WTC11 (cell line): ENCODE measurements at places on chromosomes 4 and X.

DNA sequence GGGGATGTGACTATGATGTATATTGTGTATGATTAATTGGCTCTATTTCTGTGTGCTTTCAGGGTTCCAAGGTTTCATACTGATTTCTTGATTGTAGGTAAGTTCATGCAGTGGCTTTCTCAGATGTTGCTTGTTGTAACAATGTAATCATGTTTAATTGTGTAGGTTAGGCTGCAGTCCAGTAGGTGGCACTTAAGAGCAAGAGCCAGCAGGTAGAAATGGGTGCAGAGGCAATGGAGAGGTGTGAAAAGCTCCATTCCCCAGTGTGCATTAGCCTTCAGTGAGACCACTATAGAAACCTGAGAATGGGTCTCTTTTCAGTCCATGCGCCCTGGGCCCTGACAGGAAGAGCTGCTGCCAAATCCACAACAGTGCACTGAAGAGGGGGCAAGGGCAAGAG is 28.2 kb downstream of the DCAF12L2 start:
- peak; percentile 12 for DNase-seq

- DNase-seq, result no peak
Measured at GRCh38 chrX:151031391-151031975, 48.3 kb downstream of the HMGB3 start.

DNA sequence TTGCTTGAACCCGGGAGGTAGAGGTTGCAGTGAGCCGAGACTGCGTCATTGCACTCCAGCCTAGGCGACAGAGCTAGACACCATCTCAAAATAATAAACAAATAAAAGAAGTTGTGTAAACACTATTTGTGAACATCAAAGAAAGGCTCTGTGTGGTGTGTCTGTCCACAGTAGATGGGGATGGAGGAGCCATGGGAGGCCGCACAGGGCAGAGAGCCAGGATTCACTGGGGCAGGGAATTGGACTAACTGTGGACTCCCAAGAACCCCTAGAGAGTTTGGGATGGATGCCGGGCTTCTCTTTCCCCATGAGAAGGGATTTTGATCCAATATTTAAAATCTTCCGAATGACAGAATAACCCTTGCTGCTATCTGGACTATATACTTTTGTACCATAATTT is 26.5 kb downstream of the TBC1D1 start:
- no peak for DNase-seq

DNA sequence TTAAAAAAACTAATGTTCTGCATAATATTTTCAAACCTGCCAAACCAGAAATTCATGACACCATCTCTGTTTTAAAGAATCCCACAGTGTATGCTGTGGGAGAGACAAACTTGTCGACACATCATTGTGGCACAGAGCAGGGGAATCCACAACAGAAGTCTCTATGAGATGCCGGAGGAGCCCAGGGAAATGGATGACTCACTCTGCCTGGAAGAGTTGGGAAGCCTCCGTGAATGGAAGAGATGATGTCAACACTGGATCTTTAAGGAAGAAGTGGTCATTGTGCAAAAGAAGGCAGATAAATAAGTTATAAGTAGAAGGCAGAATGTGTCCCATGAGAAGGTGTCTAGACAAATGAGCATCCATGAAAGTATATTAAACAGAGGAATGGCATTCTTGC is 595.1 kb downstream of the RAB28 start:
- DNase-seq, result no peak

DNA sequence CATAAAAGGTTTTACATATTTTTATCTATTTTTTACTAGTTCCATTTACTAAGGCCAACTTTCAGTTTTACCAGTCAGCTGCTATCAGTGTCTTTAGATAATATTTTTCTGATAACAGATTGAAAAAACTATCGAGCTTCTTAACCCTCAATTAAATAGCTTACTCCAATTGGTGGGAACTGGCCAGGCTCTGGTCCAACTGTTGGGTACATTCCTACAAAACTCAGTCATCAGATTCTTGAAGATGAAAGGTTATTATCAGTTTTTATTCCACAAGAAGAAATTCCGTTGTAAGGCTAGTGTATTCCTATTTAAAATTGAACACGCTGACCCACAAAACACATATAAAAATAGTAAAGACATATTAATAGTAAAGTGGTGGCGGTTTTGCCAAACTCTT is 346.2 kb downstream of the MAPK10 start:
- DNase-seq, result no peak

- no peak for DNase-seq
Measured at GRCh38 chrX:121389976-121390714, 342.7 kb downstream of the GLUD2 start.

DNA sequence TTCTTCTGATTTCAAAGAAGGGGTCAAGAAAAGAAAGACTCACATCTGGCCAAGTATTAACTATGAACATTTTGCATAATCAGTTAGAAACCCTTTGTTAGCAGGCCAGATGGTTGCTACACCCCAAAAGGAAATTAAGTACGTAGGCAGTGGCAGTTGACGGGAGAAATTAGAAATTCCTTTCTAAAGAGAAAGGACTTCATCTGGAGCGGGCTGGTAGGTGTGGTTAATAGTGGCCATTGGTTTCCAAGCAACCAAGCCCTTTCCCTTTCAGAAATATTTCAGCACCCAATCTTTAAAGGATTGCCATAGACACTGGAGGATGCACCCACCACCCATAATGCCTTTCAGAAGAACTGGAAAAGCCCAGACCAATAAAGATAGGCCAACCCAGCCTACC is 235.7 kb upstream of the LDB2 start:
- DNase-seq, result no peak

DNA sequence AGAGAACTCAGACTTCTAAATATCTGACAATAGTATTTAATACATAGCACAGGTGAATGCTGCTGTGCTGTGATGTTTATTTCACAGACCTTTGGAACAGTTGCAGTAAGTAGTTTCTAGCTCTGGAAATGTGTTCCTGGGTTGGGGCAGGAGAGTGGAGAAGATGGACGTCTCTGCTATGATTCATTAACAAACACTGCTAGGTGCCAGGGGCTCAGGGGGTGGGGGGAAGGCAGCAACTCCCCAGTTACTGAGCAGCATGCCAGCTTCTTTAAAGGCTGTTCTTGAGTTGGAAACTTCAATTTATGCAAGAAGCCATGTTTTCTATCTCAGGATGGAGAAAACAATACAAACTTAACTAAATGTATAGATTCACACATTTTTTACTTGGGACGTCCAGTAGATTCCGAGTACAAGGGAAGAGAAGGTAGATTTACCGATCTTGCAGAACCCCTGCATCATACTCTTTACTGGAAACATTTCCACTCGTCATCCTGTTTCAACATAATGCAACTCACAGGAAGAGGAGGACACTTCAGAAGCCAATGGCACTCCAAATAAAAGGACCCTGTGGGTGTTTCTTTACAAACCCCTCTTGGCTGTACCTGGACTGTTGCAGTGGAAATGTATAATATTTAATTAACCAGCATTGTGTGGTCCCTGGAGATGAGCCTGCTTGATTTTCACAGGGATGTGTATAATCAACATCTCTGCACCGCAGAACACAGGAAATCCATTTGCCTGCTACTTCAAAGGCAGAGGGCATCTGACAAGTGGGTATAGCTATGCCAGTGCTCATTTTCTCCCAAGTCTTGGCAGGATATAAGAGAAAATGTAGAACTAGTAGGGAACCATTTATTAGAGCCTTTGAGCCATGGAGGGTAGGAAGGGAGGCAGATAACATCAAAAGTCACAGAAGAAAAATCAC is 171.4 kb downstream of the SH3KBP1 start:
- DNase-seq, result no peak

DNA sequence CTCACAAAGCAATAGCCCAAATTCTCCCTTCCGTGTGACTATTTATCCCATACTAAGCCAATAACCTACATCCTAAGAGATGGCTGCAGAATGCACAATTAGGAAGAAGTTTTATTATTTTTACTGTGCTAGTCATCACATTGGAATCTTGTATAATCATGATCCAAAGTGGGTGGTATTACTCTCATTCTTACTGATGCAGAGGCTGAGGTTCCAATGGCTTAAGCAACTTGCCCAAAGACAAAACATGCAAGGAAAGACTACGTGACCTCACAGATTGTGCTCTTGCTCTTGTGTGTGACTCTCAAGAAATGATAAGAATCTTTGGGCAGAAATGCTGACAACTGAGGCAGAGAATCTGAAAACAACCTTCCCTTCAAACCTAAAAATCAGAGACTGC is 212.2 kb downstream of the LDB2 start:
- DNase-seq, result no peak

DNA sequence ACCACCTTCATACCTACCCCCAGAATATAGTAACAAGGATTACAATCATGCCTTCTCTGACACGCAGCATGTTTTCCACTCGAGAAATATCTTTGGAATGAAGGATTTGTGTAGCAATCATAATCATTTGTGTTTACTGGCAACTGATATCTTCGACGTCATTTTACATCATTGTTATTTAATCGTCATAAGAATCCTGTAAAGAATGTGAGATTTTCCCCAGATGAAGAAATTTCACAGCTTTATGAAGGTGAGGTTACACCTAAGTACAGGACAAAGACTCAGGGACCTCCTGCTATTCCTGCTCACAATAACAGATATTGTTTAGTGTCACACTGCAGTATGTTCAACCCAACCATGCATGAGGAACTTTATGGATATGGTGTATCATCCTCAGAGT is 198.2 kb upstream of the LDB2 start:
- DNase-seq, result no peak

GRCh38 chr4:9989918-9990635 is 31.2 kb downstream of the SLC2A9 start:
- DNase-seq, result no peak

- DNase-seq, result no peak
Measured at GRCh38 chrX:149713279-149714050, 1.6 kb downstream of the MAGEA11 start.

GRCh38 chrX:55489314-55490009 is at the start of gene USP51:
USP51 (minus strand) TSS chrX:55489848; CDS start chrX:55488939, 909 bp downstream.
- peak; percentile 52 for DNase-seq

DNA sequence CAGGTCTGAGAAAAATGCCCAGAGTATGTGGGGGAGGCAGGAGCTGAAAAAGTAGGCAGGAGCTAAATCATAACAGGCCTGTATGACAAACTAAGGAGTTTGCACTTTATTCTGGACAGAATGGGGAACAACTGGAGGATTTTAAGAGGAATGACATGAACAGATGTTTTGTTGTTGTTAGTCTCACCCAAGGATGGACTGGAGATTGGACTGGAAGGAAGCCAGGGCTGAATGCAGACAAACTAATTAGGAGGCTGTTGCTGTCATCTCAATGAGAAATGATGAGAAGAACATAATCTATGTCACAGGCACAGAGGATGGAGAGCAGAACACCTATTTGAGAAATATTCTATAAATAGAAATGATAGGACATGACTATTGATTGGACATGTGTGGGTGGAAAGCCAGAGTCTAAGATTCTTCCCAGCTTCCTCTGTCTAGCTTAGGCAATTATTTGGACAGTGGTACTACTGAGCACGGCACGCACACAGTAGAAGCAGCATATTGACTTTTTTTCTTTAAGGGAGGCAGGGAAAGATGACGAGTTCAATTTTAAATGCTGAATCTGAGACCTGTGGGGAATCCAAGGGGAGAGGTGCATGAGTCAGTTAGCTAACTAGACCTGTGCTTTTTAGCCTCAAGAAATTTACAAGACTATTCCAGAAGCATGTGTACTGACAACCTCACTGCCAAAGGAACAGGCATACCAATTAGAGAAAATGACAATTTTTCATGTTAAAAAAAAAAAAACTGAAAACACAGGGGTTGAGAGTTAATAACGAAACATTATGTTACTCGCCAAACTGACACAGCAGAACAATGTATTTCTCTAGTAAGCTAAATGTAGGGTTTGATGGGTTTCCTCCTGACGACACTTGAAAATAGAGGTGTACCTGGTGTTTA is 963 bp upstream of the USO1 start:
- no peak for DNase-seq

GRCh38 chr4:72207196-72207595 is 175.4 kb downstream of the NPFFR2 start:
- no peak for DNase-seq

GRCh38 chrX:128582036-128582435 is 529.8 kb upstream of the ACTRT1 start:
- no peak for DNase-seq

DNA sequence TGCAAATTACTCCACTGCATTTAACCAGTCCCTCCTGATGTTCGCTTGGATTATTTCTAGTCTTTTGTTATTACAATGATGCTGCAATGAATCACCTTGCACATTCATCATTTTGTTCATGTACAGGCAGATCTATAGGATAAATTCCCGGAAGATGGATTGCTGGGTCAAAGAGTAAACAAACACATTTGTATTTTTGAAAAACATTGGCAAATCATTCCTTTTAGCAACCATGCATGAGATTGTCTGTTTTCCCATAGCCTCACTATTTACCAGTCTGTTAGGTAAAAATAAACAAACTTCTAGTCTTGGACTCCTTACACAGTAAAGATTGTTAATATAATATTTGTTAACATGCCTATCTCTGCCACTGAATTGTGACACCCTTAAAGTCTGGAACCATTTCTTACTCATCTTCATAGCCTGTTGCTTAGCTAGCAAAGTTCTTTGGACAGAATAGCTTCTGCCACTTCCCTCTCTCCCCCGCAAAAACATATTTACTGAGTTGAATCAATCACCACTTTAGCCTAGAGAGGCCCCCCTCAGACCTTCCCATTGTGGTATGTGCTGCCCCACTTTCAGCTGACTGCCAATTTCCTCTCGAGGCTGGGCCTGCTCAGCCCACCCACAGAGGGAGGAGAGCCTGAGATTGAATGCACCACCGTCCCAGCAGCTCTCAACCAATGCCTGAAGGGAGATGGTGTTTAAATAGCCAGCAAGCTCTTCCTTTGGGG is 108.4 kb upstream of the ATXN3L start:
- DNase-seq, result peak; percentile 12

GRCh38 chrX:24480400-24480865 is 15.3 kb downstream of the PDK3 start:
- no peak for DNase-seq

DNA sequence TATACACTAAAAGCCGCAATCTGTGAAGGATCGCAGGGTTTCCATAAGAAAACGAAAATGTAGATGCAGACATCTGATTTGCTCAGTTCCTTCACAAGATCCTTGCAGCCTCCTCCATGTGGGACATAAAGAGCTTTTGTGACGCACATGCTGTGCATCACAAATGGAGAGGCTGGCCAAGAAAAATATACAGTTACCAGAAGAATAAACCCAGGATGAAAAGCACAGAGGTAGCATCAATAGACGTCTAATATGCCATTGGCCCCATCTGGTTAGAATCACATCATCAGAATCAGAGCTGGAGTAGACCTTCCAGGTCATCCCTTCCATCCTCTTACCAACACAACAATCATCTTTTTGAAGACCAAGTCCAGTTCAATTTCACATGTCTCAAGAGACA is 517.4 kb downstream of the RAB28 start:
- DNase-seq, result no peak

DNA sequence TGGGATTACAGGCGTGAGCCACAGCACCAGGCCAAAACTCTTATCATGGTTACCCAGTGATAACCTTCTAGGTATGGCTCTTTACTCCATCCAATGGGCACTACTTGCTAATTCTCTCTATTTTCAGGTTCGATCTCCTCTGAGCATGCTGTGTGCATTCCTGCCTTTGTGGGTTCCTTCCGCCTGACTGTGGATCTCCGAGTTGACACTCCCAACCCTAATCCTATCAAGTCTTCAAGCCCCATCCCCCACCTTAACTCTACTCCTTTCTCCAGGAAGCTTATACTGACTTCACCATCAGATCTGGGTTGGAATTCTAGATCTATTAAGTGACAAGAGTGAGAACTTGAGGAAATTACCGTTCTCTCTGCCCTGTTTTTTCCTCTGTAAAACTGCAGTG is 64.6 kb downstream of the ZAR1 start:
- no peak for DNase-seq
